ENCODE measurements at places on chromosomes 3 and 15.
A peak's percentile ranks its signal among the peaks of the same experiment; 100 is the strongest.

- peak; percentile 1 for DNase-seq
Measured at GRCh38 chr3:192727032-192727847, at the start of gene FGF12. FGF12 (minus strand) TSS chr3:192727541.

DNA sequence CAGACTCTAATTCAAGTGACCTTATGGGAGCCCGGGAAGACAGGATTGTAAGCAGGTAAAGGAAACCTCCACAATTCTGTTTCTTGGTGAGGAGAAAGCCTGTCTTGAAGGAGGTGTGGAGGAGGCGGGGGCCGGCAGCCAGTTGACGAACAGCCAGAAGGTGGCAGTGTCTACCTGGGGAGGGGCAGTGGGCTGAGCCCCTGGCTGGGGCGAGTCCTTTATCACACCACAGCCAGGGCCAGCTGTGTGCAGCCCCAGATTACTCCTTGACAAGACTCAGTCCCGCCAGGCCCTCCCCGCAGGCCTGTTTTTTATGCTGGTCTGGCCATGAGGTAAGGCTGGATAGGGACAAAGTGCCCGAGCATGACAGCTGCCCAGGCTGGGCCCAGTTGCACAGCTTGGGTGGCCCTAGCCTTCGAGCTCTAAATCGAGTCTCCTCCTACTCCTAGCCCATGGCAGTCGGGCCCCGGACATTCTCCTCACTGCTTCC is 40.9 kb upstream of the IDH2 start:
- peak; percentile 61 for DNase-seq

GRCh38 chr15:52870015-52870414 is 79.9 kb upstream of the ONECUT1 start:
- no peak for DNase-seq

DNA sequence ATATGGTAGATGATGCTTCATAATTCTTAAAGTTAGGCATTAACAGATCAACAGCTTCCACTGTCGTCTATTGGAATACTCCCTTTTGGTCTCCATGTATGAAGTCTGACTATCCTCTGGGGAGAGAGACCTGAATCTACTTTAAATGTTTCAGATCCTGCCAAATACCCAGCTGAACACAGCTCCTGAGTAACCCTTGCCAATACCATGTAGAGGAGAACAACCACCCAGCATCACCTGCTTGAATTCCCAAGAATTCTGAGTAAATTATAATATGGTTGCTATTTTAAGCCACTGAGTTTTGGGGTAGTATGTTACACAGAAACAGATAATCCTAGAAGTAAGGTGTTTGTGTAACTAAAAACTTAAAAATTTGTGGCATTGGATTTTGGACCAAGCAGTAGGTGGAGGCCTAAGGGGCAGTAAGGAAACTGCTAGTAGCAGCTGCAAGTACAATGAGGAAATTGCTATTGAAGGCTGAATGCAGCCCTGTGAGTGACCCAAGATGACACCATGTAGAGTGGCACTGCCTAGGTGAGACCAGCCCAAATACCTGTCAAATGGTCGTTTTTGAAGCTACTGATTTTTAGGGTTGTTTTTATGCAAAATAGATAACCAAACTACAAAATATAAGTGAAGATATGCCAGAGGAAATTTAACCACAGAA is 30.9 kb downstream of the NRG4 start:
- DNase-seq, result no peak

- no peak for DNase-seq
Measured at GRCh38 chr3:138351916-138352550, 3.7 kb downstream of the MRAS start.

- DNase-seq, result no peak
Measured at GRCh38 chr15:26971271-26972018, 464 bp downstream of the GABRG3 start.

DNA sequence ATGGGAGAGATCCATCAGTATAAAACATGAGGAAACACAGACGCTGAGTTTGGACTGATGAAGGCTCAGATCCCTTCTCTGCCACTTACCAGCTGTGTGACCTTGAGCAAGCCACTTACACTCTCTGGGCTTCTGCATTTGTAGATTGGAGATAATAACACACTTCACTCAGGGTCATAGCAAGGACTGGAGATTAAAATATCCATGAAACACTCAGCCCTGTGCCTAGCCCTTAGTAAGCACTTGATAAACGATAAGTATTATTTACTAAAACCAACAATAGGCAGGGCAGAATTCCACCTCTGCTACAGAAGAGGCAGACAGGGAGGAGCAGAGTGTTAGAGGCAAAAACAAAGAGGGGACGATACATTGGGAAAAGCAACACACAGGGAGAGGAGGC is 420.5 kb upstream of the WNT5A start:
- DNase-seq, result no peak

DNA sequence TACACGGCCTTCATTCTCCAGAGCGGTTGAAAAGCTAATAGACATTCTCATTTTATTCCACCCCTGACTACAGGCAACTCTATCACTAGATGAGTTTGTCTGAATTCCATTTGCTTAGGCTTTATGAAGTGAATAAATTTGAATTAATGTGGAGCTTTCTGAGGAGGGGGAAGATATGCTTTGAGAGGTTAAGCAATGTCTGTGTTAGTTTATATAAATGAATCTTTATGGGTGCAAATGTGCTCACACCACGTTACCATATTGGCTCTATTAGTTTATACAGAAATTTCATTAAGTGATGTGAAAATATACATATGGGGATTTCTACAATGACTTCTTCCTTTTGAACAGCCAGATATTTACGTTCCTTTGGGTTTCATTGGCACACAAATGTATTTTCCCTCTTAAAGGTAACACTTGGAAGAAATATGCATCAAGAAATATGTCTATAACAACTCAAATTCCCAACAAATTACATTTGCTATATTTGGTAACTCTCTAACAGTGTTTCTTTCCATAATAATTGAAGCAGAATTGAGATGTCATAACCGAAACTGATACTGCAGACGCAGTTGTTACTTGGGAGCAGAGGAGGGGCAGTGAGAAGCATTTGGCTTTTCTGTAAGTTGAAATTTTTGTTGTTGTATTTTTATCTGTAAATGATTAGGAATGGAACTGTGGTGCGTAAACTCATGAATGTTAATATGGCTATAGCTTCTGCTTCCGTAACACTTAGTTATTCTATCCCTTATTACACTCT is 359.4 kb downstream of the CACNA2D3 start:
- no peak for DNase-seq

DNA sequence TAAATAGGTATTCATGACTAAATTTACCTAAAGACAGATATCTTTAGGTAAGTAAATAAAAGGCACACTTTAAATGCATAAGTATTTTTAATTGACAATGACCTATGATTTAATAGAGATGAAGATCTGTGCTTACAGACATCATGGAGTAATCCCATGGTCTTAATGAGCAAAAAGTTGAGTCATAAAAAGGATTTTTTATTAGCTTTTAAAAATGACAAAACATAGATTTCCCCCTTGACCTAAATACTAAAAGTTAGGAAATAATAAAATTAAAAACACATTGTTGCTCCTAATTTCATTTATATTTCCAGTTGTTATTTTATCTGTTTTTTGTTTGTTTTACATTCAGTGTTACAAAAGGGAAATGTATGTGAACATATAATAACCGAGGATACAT is 1005.7 kb downstream of the ROBO1 start:
- no peak for DNase-seq

DNA sequence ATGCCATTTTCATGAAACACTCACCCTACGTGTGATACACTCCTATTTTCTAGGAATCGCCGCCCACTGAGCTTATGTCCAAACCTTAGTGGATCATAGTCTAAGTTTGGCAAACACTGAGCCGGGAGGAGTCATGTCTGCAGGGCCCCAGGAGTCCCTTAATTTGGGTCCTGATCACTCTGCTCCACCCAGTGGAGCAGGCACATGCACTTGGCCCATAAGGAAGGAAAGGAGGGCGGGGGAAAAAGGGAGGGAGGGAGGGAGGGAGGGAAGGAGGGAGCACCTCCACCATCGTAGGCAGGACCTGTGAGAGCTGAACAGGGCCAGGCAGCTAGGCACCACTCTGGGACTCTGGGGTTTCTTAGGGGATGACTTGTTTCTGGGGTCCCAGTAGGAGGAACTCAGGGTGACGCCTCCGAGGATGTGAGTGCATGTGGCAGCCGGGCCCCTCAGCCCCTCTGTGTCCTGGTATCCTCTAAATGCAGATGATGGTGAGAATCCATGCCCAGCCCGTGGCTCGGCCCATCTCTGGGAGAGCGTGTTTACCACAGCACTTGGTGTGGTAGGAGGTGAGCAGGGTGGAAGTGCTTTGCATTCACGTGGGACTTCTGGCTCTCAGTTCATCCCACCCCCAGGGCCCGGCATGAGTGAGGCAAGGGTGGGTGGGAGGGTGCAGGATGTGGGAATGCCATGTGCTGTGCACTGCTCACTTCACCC is 109.4 kb downstream of the KLF13 start:
- DNase-seq, result peak; percentile 53

DNA sequence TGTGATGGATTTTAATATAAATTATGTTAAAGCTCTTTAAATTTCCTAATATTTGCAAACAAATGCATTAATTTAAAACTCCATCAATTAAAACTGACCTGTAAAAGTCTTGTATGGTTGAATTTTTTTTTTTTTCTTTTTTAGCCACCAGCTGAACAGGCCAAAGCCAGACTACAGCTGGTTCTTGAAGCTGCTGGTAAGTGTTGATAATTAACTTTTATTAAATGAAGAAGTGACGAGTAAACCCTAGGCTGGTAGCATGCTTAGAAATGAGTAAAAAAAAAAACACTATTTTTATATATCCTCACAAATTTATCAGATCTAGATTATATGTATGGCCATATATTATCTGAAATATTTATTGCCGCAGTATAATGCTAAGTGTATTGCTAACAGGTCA is 216.3 kb upstream of the MLF1 start:
- no peak for DNase-seq

DNA sequence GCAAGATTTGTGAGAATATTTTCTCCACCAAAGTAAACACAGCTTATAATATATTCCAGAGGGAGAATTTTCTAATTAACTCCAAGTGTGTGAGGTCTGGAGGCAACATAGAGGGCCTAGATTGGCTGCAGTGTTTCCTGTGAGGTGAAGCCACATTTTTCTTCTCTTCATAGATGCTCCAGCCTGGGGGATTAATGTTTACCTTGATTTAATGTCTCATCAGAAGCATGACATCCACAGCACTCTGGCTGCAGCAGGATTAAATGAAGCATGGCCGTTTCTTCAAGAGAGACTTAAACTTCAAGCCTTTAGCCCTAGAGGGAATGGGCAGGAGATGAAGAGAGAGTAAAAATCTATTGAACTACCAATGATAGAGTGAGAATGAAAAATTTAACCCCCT is 137.9 kb upstream of the ZBTB20 start:
- no peak for DNase-seq

DNA sequence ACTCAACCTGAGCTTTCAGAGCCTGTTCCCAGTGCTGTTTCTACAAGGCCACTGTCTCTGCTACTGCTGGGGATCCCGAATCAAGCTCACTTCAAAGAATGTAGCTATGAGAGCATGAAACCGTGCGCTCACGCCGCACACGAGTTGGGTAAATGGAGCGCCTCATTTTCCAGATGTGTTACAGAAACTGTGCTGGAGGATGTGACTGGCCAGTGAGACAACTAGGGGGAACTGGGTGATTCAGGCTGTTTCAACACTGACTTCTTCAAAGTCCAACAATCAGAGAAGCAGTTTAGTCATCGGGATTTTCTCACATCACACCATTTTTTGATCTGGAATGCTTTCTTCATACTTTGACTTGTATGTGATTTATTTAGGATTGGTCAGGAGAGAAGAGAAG is 3.5 kb downstream of the ZNF710 start:
- DNase-seq, result peak; percentile 29

- no peak for DNase-seq
Measured at GRCh38 chr15:70812827-70813364, 41.1 kb downstream of the LARP6 start.

DNA sequence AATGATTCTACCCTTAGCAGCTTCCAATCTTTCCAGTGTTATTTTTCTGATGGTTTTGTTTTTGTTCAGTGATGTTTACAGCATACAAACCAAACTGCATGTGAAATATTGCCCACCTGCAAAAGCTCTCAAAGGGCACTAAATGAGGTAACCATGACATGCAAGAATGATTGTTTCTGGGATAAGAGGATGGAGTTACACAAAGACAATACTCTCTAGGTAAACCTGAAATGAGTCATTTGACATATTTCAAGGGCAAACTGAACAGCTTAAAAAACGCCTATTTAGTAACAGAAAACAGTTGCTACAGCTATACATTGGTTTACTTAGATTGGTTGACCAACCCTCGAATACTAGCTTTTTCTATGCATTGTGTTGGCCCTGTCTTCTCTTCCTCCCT is 481.7 kb downstream of the ZPLD1 start:
- DNase-seq, result no peak

GRCh38 chr3:173938159-173938558 is 540.6 kb downstream of the NLGN1 start:
- no peak for DNase-seq

GRCh38 chr3:124636101-124636862 is 94.0 kb upstream of the UMPS start:
- no peak for DNase-seq

DNA sequence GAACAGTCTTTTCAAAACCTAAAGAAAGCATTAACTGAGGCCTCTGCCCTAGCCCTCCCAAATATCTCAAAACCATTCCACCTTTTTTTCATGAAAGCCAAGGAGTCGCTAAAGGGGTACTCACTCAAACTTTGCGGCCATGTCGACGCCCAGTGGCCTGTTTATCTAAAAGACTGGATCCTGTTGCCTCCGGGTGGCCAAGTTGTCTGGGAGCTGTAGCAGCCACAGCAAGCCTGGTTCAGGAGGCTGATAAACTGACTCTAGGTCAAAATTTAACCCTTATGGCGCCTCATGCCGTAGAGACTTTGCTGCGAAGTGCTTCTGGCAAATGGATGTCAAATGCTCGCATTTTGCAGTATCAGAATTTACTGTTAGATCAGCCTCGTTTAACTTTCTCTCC is 39.5 kb downstream of the ZBTB11 start:
- DNase-seq, result no peak

- DNase-seq, result no peak
Measured at GRCh38 chr15:57283774-57284503, 92.4 kb upstream of the CGNL1 start.

DNA sequence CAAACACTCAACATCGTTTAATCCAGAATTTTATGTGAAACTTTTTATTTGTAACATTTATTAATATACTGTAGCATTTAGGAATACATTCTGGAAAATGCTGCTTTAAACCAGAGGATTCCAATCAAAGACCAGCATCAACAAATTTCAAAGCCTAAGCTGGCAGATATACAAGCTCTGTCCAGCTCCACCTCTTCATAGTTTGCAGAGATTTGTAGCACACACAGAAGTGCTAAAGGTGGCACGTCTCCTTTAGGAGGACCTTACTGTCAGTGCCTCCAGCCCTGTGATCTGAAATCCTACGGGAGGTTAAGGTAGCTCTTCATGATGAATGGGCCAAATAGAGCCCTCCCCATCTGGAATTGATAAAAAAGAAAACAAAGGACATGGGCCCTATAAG is 329.7 kb upstream of the NECTIN3 start:
- no peak for DNase-seq
